ENCODE measurements at places on chromosomes 7 and 10.
A peak's percentile ranks its signal among the peaks of the same experiment; 100 is the strongest.

DNA sequence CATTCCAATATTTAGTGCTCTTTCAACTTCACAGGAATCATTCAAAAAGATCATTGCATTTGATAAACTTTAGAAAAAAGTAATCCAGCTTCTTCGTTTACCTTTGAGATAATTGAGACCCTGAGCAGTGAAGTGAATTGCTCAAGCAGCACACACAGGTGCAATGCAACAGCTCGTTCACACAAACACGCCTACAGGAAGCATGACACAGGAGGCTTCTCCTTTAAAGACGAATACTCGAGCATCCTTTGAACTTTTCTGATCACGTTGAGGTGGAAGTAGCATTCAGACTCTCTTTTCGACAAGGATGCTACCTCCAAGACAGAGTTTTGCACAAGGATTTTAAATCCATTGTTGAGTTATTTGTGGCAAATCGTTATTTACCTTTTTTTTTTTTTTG lies 18.0 kb upstream of the RSU1 start:
- DNase-seq: peak; percentile 71

DNA sequence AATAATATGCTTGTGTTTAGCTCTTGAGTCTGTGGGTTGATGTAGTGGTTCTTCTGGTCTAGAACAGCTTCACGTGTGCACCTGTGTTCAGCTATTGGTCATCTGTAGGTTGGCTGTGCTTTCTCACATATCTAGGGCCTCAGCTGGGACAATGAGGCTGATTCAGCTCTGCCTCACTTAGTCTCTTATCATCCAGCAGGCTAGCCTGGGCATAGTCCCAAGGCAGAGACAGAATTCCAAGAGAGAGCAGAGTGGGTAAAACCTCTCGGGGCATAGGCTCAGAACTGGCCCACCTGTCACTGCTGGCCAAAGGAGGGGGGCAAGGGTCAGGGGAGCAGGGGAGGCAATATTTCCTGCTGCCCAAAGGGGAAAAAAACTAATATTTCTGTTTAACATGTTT lies 32.0 kb upstream of the MXI1 start:
- DNase-seq: no peak

DNA sequence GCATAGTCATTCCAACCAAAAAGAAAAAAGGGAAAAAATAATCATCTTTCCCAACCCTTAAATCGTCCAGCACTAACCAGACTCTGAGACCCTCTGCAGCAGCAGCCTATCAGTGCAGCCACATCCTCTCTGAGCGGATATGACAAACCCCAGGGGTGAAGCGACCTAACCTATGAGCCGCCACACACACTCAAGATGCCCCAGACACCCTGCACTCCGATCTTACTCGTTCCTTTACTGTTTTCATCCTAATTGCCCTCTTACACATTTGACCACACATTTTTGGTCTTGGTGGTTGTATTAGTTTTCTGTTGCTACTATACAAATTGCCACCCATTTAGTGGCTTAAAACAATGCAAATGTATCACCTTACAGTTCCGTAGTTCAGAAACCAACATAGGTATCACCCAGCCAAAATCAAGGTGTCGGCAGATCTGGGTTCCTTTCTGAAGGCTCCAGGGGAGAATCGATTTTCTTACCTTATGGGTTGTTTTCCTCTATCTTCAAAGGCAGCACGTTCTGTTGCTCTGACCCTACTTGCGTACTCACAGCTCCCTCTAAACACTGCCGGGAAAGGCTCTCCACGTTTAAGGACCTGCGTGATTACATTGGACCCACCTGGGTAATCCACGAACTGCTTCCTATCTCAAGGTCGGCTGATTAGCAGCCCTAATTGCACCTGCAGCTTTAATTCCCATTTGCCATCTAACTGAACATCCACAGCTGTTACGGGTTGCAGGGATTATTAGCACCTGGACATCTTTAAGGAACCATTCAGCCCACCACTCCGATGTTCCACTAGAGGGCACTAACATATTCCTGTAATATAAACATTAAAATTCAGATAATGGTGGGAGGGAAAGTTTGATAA lies 37.3 kb upstream of the PRSS1 start:
- peak; percentile 25 for DNase-seq

DNA sequence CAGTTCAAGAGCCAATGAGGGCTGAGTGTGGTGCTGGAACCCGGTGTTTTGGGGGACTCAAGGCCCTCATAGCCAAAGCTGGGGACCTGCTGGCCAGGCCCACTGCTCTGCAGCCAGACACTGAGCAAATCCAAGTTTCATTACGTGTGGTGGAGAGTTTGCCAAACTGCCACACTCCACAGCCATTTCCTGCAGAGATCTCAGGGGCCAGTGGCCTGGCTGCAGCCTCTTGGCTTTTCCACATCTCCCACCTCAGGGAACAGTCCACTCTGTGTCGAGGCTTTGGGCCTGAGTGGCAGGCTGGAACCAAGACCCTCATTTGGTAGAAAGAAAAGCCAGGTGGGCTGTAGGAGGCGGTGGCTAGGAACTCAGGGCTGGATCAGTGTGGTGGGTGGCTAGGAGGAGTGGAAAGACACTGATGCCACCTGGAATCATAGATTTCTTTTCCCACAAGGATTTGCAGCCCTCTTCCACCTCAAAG lies 3.2 kb downstream of the HOXA11 start:
- no peak for DNase-seq

DNA sequence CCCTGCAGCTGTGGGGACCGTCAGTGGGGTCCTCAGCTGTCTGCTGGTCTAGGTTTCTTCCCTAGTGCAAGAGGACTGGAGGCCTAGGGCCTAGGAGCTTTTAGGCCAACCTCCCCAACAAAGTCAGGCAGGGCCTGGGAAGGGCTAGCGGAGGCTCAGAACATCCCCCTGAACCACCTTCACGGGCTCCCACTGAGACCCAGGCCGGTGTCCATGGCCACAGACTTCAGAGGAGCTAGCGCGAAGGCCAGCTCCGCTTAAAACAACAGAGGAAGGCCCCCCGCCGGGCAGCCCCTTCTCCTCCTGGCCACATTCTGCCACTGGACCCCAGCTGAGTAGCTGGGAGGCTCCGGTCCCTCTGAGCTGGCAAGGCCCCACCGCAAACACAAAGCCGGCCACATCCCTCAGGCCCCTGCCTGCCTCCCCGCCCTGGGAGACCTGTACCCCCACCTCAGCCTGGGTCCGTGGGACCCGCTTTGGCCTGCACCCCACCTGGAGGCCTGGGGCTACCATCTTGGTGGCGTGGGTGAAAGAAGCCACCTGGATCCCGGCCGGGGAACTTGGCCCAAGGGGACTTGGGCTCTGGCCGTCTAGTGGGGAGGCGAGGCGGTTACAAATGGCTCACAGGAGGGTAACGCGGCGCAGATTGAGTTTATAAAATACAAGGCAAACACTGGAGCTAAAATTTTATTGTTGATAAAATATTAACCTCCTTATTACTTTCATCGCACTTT lies 5.4 kb upstream of the UNCX start:
- DNase-seq: no peak

GRCh38 chr7:106384373-106384772 lies 99.6 kb upstream of the NAMPT start:
- DNase-seq: no peak

DNA sequence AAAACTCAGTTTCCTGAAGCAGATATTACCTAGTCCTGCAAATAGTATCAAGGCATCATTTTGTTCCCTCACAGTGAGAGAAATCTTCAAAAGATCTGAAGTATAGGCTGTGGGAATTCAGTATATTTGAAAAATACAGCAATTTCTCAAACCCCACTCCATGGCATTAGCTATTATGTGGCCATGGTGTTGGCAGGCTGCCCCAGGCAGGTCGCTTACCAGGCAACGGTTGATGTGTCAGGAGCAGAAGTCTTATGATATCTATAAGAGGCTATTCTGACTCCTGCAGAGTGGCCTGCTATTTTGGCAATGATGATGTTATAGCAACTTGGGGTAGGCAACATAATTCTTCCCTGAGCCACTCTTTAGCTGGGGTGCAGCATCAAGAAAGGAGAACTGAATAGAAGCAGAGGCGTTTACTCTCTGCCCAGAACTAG lies 187.9 kb downstream of the PLXDC2 start:
- no peak for DNase-seq

DNA sequence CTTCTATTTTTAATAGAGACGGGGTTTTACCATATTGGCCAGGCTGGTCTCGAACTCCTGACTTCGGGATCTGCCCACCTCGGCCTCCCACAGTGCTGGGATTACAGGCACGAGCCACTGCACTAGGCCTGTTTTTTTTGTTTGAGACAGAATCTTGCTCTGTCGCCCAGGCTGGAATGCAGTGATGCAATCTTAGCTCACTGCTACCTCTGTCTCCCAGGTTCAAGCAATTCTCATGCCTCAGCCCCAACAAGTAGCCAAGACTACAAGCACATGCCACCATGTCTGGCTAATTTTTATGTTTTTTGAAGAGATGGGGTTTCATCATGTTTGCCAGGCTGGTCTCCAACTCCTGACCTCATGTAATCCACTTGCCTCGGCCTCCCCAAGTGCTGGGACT lies 73.7 kb downstream of the TYW1B start:
- no peak for DNase-seq

GRCh38 chr10:91340613-91341362 lies 69.4 kb upstream of the HECTD2 start:
- no peak for DNase-seq

GRCh38 chr10:125084614-125085257 lies 75.6 kb downstream of the CTBP2 start:
- no peak for DNase-seq

GRCh38 chr10:60570272-60570865 lies 180.7 kb upstream of the ANK3 start:
- DNase-seq: no peak

DNA sequence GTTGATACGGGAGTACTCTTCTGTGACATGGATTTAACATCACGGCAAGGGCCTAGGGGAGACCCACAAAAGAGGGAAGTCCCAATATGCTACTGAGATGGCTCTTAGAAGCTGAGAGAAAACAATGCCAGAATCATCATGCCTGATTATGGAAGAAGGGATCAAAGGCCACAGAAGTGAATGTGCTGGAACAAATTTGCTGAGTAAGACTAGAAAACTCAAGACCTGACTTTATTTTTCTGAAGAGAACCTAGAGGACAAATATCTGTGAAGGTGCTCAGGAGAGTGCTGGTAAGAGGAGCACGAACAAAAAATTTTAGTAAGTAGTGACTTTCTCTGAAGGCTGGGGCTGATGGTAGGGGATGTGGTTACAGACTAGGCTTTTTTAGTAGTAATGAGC lies 277.0 kb downstream of the ZEB1 start:
- no peak for DNase-seq

DNA sequence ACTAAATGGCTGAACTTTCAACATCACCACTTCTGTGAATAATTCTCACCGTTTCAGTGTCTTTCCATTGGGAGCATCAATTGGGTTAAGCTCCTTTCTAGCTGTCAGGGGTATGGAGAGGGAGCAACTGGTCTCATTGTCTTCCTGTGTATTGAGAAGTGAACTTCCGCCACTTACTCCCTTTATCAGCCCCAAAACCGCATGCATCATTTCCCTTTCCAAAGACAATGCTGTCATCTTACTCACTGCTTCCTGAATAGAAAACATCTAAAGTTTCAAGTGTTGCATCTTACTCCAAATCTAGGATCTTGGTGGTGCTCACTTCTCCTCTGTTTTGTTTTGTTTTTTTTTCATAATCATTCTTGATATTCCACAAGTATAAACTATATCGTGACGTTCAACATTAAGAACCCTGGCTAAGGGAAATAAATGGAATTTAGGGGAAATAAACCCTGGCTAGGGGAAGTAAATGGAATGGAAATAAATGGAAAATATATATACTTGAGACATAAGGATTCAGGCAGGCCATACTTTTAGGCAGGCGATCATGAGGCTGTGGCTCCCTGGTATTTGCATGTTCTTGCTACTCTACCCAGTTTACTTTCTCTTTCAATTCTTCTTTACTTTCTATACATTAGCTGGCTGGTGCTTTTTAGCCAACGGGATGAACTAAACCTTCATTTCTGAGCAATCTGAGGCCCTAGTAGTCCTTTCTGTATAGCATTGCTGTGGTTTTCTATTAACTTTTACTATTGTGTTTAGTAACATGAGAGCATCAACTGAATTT lies 371.9 kb downstream of the BMPER start:
- DNase-seq: no peak

DNA sequence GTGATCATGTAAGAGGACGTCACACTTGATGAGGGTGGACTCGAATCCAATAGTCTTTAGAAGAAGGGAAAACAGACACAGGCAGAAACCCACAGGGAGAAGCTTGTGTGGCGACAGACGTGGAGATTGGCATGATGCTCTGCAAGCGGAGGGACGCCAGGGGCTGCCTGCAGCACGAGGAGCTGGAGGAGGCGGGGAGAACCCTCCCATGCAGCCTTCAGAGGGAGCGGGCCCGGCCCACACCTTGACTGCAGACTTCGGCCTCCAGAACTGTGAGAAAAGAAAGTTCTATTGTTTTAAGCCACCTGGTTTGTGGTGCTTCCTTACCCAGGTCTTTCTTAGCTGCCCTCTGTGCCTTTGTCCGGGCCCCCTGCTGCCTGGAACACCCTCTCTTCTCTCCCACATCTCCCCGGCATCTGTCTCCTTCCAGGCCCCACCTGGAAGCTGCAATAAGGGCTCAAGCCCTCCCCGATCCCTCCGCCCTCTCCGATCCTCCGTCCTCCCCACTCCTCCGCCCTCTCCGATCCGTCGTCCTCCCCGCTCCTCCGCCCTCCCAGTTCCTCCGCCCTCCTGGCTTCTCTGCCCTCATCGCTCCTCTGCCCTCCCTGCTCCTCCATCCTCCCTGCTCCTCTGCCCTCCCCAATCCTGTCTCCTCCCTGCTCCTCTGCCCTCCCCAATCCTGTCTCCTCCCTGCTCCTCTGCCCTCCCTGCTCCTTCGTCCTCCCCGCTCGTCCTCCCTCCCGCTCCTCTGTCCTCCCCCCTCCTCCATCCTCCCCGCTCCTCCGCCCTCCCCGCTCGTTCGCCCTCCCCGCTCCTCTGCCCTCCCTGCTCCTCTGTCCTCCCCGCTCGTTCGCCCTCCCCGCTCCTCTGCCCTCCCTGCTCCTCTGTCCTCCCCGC lies 17.4 kb upstream of the PRKAG2 start:
- no peak for DNase-seq

DNA sequence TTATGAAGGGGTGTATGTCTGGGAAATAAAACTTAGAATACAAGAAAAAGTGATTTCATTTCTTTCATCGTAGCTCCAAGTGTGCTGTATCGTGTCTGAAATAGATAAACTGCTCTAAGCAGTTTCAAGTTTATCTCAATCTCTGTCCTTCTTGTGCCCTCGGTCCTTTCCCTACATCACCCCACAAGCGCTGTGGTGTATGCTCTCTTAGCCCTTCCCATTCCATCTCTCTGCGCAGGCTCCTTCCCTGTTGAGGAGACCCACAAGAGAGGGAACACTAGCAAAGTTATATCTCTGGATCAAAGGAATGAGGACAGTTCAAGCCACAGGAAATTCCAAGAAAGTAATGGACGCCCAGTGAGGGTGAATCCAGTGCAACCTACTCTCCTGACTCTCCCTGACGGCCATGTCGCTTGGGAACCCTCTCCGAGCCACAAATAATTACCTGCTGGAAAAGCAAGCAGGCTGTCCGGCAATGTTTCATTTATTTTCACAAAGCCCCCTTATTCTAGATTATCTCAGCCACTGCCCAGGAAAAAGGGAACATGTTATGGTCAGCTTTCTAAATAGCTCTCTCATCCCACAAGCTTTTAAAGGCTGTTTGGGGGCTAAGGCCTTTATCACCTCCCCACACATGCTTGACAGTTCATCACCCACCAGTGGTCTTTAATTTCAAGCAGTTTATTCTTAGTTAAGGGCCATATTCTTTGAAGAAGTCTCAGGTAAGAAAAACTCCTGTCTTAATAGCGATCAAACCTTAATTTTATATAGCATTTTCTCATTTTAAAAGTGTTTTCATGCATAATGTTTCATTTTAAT lies 34.8 kb downstream of the LRRC4 start:
- no peak for DNase-seq

- DNase-seq: peak; percentile 61
Measured at GRCh38 chr10:50421026-50421719, 169.9 kb upstream of the ASAH2 start.

- DNase-seq: no peak
Measured at GRCh38 chr7:42877862-42878261, 34.0 kb downstream of the C7orf25 start.

Data from T-helper 2 cell (primary cell).